ENCODE measurements at places on chromosomes 1 and 21.

GRCh38 chr1:84991097-84991920 lies 5.6 kb downstream of the MCOLN2 start:
- no peak for DNase-seq

DNA sequence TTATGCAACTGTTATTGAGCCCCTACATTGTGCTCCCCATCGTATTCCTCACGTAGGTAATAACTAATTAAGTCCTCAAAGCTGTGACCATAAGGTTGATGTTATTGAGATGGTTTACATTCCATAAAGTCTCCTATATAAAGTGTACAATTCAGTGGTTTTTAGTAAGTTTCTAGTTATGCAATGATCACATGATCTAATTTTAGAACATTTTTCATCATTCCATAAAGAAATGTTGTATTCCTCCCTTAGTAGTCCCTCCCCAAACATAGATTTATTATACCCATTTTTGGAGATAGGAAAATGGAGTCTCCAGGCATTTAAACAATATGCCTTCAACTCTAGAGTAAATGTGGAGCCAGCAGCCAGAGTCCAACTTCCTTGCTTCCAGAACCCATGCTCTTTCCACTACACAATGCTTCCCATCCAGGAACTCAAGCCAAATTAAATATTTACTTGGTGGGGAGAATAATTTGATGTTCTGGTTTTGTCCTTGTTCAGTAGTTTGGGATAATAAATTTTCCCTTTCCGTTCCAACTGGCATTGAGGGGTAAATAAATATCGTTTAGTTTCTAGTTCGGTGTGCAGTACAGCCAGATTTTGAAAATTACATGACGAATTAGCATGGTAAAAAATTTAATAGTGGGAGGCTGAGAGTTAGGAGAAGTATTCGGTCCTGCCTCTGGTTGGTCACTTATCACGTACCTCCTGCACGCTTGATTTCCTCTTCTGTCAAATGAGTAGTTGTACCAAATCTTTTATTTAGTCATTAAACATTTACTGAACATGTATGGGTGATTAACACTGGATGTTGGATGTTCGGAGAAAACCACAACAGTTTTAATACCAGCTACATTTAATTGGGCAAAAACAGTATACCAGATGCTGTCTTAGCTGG lies 66.3 kb downstream of the CACHD1 start:
- DNase-seq, result no peak

GRCh38 chr1:89519779-89520358 lies 4.8 kb upstream of the LRRC8B start:
- no peak for DNase-seq

DNA sequence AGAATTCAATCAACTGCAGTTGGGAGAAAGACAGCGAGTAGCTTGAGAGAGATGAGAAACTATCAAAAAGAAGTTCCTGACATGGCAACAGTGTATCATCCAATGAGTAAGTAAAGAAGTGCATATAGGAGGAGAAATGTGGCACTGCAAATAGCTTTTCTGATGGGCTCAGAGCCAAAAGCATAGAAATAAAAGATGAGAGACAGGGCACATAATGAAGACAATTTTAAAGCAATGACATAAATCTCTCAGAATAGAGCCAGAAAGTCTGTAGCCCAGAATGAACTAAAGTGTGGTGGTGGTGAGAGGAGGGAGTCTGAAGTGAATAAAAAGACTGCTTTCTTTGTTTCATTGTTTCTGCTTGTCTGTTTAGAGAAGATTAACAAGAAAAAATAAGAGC lies 34.3 kb downstream of the TNFSF18 start:
- DNase-seq, result no peak

- DNase-seq, result no peak
These were observed 102.1 kb downstream of the RUNX1 start for GRCh38 chr21:34946916-34947534.

GRCh38 chr1:110554871-110555801 lies 36.2 kb upstream of the KCNA10 start:
- peak; percentile 6 for DNase-seq

GRCh38 chr1:183694066-183694465 lies 41.0 kb upstream of the APOBEC4 start:
- DNase-seq, result no peak

DNA sequence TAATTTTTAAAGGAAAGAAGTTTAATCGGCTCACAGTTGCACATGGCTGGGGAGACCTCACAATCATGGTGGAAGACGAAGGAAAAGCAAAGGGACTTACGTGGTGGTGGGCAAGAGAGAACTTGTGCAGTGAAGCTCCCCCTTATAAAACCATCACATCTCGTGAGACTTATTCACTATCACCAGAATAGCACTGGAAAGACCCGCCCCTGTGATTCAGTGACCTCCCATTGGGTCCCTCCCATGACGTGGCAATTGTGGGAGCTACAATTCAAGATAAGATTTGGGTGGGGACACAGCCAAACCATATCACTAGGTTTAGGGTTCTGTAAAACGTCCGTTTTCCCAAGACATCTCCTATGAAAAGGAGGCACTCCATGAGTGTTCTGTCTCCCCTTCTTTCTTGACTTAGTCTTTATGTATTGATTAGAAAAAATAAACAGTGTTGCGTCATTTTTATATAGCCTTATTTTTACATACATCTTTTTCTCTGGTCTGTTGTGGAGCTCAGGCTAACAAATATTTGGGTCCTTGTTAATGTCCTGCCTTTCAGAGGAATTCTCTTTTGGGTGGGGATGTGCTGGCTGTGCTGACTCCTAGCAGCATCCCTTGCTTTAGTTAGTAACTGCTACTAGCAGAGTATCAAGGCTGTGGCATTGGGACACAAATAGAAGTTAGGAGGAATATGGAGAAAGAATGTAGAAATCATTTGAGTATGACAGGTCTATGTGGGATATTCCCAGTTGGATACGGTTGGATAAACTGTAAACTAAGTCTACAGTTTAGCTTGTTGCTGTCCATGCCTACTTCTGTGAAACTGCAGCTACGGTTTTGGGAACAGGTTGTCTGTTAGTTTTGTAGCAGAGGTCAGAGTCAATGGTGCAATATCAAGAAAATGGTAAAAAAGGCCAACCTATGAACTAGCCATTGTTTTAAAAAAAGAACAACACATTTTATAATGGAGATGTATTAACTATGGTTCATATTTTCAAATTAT lies 23.5 kb downstream of the BACH1 start:
- no peak for DNase-seq

DNA sequence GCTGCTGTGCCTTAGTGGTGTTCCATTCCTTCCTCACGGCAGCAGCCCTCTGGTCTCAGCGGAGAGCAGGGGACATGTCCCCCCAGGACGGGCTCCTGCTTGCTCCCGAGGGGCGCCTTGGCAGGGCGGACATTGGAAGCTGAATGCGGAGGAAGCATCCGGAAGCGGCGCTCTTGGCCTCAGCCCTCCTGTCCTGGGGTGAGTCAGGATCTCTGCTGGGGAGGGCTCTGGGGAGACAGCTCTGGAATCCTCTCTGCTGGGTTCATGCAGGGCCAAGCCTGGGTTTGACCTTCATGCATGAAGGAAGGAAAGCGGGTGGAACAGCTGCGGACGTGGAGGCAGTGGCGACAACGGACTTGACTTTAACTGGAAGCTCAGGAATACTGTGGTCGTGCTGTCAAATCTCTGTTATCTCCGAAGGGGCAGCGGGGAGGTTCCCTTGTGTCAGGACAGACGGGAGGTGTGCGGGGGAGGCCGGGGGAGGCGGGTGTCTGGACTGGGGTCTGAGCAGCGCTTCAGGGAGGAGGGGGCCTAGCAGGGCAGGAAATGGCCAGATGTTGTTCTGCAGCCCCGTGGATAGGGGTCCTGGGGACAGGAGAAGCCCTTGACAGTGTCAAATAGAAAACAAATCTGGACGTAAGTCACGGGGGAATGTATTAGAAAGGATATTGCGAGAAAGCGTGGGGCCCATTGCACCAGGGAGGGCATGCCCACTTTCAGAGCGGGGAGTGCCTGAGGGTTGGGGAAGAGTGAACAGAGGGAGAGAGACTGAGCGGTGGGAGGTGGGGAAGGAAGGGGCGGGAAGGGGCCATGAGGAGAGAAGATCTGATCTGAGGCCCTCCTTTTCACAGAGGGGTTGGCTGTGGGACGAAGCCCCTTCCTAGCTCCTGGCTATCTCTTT lies 26.6 kb downstream of the CRYAA start:
- DNase-seq, result no peak

DNA sequence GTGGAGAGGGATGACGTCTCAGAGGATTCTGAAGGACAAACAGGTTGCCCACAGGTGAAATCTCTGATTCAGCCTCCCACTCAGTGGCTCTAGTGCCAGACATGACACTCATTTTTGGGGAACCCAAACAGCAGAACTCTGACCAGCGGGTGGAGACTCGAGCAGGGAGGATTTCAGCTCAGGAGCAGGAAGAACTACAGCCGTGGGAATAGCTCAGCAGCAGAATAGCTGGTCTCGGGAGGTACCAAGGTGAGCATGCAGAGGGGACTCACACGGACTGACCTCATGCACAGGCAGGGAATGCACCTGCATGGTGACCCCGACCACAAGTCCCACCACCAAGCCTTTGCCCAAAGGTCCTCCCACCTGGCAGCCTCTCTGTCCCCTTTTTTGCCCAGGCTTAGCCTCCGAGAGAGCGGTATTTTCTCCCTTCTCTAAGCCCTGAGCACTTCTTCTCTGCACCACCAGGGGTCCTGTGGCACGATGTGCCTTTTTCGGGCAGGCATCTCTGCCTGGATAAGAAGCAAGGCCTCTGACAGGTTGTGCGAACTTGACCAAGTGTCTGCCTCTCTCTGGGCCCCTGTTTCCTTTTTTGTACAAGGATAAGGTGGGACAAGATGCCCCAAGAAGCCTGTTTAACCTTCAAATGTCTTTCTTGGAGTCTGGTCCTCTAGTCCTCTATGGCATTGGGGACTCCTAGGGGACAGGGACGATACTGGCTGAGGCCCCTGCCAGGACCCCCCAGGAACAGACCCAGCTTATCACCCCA lies 8.8 kb upstream of the FGR start:
- no peak for DNase-seq

DNA sequence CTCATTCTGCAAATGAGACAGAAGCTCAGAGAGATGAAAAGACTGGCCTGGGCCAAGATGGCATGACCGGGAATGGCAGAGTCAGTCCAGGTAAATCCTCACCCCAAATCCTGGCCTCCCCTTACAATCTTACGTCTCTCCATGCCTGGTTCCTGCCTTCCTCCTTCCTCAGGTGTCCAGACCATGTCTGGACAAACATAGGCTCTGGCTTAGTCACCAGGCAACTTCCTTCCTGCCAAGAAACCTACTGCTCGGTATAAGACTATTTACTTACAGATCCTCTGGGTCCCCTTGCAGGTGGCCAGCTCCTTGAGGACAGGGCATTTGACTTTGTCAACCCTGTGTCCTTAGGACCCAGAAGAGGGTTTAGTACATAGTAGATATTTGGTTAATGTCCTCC lies 69.4 kb upstream of the ROR1 start:
- DNase-seq, result no peak

DNA sequence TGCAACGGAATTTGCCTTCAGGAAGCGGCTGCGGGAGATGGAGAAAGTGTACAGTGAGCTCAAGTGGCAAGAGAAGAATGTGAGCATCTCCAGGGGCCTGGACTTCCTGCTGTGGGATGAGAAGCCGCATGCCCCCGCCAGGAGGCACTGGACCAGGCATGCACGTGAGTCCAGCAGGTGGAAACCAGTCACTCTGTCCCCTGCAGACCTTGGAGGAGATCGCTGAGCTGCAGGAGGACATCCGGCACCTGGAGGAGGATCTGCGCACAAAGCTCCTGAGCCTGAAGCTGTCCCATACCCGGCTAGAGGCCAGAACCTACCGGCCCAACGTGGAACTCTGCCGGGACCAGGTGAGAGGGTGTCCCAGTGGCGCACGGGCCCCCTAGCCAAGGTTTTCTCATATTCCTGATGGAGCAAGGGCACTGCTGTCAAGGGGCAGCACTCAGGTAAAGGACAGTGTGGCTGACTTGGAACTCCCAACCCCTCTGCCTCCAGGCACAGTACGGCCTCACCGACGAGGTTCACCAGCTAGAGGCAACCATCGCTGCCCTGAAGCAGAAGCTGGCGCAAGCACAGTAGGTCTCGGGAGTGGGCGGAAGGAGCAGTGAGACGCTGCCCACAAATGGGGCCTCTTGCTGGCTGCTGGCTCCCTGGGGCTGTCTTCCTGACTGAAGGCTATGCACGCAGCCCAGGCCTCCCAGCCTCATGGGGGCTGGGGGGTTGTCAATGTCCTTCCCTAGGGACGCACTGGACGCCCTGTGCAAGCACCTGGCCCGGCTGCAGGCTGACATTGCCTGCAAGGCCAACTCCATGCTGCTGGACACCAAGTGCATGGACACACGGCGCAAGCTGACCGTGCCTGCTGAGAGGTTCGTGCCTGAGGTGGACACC lies 1.2 kb upstream of the ADPRS start:
- DNase-seq, result no peak

- DNase-seq, result no peak
These were observed 18.7 kb upstream of the FMO2 start for GRCh38 chr1:171166361-171166760.
